ENCODE measurements at places on chromosomes 7 and 10.

GRCh38 chr10:18140957-18141845 is 977 bp downstream of the CACNB2 start:
- no peak for DNase-seq

GRCh38 chr10:22341190-22341925 is 3.9 kb upstream of the SPAG6 start:
- DNase-seq = no peak

GRCh38 chr7:18675579-18675978 is 180.0 kb downstream of the HDAC9 start:
- no peak for DNase-seq

- no peak for DNase-seq
Observed at GRCh38 chr7:142357953-142358520, 100.2 kb upstream of the PRSS58 start.

GRCh38 chr7:38881947-38882684 is 26.9 kb downstream of the VPS41 start:
- DNase-seq = no peak

DNA sequence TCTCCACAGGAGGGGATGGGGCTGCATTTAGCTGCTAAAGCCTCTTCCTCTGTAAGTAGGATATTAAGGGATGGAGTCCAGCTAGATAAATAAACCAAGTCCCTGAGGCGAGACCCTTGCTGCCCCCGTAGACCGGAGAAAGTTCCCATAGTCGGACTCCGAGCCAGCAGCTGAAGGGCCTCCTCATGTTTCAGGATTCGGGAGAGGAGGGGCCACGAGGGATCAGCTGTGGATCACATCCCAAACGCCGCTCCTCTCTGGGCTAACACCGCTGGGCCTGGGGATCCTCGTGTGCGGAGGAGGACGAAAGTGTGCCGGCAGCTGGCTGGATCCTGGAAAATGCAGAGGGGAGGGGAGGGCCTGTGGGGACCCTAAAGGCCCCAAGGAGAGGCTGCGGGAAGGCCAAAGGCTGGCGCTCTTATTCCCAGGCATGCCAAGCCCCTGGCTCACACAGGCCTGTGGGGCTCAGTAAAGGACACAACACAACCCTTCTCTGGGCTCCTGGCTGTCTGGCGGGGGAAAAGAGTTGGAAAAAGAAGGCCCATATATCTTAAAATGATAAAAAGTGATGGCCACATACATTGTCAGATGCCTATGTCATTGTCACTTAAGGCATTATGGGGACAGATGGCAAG is 82.5 kb upstream of the TMEM72 start:
- no peak for DNase-seq

DNA sequence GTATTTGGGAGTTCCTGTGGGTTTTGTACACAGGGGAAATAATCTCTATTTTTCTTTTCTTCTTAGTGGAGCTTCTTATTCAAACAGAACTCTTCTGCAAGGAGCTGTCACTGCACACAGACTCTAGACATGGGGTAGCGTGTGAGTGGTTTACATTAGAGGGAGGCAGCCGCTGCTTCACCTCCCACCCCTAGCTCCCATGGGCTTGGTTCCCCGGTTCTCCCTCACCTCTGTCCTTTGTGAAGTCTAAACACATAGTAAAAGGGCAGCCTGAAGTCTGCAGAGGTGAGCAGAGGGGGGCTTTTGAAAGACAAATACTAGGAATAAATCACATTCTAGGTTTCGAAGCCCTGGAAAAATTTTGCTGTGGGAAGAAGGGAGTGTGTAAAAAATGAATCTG is 5.5 kb downstream of the ASB4 start:
- DNase-seq = no peak
